Stimulated activated CD8-positive, alpha-beta memory T cell treated with anti-CD3 and anti-CD28 coated beads, Interleukin-4, amount 100 ng/mL, for 48 hours (primary cell): ENCODE measurements at places on chromosomes 7 and 10.

DNA sequence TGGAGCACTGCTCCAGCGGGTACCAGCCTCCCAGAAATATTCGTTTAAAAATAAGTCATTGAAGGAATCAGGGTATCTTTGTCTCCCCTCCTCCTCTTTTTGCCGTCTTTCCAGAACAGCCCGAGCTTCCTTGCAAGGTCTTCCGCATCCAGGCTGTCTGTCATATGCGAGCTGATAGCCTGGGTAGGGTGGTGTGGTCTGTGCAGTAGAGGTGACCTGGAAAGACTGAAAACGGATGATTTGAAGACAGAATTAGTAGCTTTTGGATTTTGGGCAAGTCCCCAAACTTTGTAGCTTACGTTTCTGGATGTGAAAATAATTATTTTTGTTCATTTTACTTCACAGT is 480 bp downstream of the VPS50 start:
- DNase-seq = no peak

- DNase-seq = peak; percentile 58
Measured at GRCh38 chr10:49179699-49180443, 8.3 kb downstream of the TMEM273 start.

DNA sequence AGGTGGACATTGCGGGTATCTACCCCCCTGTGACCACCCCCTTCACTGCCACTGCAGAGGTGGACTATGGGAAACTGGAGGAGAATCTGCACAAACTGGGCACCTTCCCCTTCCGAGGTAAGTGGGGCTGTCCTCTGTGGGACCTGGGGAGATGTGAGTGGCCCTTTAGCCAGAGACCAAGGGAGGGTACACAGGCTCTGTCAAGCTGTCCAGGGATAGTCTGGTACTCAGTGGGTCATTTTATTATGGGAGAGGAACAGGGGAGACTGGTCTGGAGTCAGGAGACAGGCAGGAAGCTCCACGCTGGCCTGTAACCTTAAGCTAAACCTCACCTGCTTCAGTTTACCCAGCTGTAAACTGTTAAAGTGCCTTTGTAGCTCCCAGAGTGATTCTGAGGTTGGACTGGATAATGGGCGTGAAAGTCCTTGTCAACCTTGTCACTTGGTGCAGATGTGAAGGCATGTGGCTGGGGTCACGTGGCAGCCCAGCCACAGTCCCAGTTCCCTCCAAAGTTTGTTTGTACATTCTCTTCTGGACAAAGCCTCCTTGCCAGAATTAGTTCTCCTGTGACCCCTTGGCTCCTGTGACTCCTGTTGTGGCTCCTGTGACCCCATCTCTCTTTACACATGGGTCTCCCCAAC is 729 bp downstream of the HOGA1 start:
- no peak for DNase-seq

- no peak for DNase-seq
Measured at GRCh38 chr10:117424883-117425649, 49.8 kb upstream of the PDZD8 start.

- no peak for DNase-seq
Measured at GRCh38 chr10:124289851-124290795, 128.6 kb downstream of the OAT start.

GRCh38 chr10:71921324-71922027 is 42.7 kb upstream of the CHST3 start:
- no peak for DNase-seq

- no peak for DNase-seq
Measured at GRCh38 chr7:151379534-151380198, 30.2 kb downstream of the WDR86 start.

DNA sequence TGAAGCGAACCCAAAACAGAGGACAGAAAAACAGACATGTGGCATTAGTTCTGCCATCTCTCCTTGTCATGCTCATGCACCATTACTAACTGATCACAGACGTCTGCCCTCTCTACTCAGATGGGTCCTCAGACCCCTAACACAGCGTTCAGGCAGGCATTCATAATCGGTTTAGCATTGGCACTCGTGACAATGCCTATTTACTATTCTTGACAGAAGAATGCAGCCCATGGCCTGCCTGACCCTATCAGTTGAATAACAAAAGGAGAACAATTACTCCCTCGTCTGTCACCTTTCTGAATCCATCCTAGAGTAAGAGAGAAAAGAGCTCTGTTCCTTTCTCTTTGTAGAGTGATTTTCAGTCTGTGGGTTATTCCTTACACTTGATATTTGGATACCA is 194.6 kb upstream of the PHYHIPL start:
- no peak for DNase-seq

DNA sequence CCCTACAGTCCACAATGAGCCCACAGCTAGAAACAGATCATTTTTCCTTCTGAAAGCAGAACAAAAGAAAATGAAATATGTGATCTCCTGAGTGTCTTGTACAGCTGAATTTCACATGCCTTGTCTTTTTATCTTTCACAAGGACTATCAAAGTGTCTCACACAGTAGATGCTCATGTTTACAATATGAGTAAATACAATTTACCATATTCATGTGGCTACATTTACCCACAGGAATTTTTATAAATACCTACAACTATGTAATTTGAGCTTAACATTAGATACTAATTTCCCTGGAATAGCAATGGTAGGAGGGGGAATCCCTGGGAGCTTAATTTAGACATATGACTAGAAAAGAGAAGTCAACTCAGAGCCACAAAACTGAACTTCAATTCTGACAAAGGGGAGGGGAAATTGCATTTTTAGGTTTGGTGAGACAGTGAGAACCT is 186.2 kb downstream of the MACC1 start:
- no peak for DNase-seq

DNA sequence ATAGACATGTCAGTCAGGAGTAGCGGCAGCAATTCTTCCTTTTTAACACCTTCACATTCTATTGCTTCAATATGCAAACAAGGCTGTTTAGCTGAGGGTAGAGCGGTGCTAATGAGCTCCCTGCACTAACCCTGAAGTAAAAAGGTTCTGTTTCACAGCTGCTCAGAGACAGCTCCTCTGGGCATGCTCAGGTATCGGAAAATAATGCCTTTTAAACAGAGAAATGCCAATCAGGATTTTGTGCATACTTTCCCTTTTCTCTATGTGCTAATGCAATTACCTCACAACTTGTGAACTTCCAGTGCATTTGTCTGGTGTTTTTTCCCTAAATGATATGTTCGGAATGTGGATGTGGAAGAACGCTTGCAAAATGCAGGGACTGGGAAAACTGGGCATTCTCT is 307.7 kb upstream of the FZD8 start:
- DNase-seq = no peak

DNA sequence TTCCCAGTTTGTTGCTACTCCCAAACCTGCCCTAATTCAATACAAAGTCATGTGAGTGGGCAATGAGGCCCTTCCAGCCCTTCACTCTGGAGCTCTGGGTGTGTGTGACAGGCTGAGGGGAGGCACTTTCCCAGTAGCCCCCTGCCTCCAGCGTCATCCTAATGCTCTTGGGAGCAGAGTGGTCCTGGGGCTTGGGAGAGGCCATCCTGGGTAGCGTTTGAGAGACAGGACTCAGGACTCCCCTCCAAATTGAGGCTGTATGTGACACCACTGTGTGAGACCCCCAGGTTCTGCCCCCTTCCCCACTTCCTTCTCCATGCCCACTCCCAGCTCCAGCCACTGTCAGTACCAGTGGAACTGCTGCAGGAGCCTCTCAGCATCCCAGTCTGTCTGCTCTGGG is 6.5 kb upstream of the CRYGN start:
- DNase-seq = no peak

DNA sequence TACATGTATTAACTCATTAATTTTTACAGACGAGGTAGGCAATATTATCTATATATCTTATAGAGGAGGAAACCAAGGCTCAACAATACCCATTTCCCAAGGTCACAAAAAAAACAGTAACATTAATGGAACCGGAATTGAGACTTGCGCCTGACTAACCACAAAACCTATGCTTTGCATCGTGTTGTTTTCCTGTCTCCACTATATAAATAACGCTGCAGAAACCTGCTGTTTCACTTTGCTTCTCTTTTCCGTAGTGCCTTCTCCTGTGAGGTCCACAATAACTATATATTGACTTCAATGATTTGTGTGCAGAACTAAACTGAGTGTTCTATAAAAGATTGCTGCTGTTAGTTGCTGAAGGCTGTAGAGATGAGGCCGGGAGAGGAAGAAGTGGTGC is 97.7 kb upstream of the RPA3 start:
- no peak for DNase-seq

GRCh38 chr7:16367115-16367514 is 54.2 kb downstream of the CRPPA start:
- no peak for DNase-seq

DNA sequence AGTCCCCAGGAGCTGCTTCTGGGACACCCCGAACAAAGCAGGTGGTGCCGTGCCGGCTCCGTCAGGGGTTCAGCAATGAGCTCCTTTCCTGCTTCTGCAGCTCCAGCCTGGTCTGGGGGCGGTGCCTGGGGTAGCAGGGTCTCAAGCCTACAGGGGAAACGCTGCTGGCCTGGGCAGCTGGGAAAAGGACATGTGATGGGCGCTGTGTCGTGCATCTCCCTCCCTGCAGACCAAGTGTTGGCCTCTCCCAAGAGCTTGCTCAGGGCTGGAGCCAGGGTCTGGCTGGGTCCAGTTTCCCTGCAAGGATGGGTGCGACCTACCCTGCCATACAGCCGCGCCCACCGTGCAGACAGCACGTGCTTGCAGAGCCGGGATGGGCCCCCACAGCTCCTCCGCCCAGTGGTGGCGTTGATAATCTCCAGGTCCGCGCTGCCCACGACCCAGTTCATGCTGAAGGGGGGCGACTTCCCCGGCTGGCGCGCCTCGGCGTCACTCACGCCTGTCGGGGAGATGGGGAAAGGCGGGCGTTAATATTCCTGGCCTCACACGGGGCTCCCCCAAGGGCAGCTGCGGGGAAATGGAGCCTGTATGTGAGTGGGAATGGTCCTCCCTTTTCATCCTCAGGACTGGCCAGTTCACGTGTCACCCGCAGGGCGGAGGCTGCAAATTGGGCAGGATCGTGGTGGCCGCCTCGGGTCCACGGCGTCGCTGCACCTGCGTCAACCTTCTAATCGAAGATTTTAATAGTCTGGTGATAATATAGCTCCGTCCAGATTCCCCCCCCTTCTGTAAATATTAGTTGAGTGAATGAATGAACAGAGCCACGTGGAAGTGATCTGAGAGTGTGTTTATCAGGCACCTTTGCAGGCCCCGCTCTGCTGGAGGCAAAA is 128.6 kb downstream of the WDR37 start:
- no peak for DNase-seq

- no peak for DNase-seq
Measured at GRCh38 chr10:44552726-44553125, 167.8 kb upstream of the CXCL12 start.

DNA sequence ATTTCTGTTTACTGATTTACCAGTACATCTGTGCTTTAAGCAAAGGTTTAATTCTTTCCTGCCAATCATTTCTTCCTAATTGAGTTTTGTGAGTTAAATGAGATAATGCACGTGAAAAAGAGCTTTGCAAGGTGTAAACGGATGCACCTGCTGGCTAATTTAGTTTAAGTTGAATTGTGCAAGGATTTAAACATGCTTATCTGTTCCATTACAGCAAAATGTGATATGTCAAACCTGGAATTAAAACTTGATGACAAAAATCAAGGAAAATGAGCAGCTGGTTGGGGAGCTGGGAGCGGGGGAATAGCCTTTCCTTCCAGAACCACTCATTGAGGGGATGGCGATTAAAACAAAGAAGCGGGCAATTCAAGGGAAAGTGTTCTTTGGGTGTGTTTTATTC is 155.0 kb upstream of the CTTNBP2 start:
- no peak for DNase-seq

DNA sequence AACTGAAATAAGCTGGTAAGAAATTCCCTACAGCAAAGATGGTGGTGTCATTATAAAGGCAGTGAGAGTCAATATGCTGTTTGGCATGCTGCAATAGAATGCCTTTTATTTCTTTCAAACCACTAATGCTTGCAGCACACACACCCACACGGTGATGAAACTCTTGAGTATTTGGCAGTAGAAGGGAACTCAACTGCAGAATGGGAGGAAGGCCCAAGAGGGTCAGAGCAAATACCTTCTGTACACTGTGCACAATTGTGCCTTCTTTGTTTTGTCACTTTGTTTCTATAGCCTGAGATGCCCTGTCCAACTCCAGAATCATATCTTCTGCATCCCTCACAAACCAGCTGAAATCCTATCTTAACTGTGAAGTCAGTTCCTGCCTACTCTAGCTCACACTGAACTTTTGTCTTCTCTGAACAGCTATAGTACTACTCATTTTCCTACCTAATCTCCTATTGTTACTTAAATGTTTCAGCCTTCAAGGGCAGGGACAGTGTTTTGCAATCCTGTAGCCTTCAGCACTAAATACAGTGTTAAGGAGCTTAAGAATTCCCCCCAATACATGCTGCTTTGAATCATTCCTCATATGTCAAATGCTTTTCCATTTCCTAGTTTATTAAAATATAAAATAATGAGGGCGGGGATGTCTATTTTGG is 22.2 kb downstream of the MMS19 start:
- no peak for DNase-seq
